Pulmonary artery endothelial cell (primary cell): ENCODE measurements at places on chromosomes 7 and 10. TPM values are rescaled to one million over a fixed set of nuclear protein-coding genes. Genes with fewer than 3 reads are reported as not detected.

- DNase-seq: no peak
These were observed 1.3 kb upstream of the SCD start for GRCh38 chr10:100345570-100346330.

DNA sequence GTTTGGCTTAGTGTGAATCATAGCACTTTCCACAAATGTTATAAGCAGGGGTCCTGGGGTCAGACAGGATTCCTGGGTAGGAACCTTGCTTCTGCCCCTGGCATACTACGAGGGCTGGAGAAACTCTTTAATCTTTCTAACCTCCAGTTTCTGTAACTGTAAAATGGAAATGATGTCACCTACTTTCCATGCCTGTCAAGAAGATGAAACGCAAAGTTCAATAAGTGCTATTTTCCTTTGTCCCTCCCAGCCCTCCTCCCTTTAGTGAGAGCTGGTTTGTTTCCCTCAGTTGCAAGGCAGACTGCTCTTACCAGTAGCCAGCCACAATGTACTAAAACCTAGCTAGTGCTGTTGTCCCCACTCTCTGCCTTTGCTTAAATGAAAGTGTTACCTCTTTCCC, 117.1 kb upstream of the HPS1 start:
- no peak for DNase-seq

GRCh38 chr7:134480730-134481129, 21.8 kb upstream of the AKR1B1 start:
- DNase-seq: no peak

DNA sequence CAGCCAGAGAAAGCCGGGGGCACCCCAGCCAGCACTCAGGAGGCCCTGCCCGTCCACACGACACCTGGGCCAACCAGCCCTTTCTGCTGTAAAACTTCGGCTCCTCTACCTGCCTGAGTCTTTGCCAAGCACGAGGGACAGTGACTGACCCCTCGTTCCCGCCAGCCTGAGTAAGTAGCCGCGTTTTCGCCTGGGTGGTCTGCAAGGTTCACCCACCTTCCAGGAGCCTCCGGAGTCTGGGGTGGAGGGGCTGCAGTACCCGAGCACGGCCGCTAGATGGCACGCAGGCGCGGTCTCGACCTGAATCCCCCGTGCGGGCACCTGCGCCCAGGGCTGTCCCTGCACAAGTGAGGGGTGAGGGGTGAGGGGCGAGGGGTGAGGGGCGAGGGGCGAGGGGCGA, 192.7 kb downstream of the PTPRN2 start:
- no peak for DNase-seq

- no peak for DNase-seq
These were observed 97.3 kb downstream of the GLI3 start for GRCh38 chr7:42139751-42140150.

- DNase-seq: no peak
These were observed 671.6 kb downstream of the PARD3 start for GRCh38 chr10:34143466-34143865.

DNA sequence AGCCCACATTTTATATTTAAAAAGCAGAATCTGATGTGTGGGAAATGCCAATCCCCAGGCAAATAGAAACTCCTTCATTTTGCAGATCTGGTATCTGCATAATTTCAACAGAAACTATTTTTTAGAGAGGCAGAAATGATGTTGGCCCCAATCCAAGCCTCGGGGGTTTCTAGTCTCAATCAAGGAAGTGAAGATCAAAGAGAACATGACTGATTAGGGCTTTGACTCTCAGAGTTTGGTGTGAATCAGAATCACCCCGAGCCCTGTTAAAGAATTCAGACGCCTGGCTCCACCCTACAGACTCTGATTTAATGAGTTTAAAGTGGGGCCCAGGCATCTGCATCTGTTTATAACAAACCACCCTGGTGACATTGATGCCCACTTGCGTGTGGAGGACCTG, 36.7 kb upstream of the UBE2H start:
- DNase-seq: no peak

DNA sequence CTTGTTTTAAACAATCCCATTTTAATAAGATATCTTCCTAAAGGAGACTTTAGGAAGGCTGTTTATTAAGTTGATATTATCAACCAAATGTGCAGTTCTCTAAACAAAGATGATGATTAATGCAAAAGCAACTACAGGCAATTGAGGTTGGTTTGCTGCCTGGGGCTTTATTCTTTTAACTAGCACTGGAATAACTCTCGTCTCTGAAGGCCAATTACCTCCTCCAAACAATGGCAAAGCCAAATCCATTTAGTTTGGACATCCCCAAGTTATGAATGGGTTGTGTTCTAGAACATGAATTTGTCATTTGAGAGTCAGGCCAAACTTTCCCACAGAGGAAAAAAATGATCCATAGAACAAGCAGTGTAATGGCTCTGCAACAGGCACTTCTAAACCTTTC, 114.1 kb downstream of the SLC16A9 start:
- no peak for DNase-seq

GRCh38 chr10:122098924-122099323, 110.0 kb downstream of the TACC2 start:
- DNase-seq: no peak

The EEPD1 gene
- 0.28 and 0.33 TPM in 2 replicates for total RNA-seq
